ENCODE measurements at places on chromosomes 6 and 20. TPM values are rescaled to one million over a fixed set of nuclear protein-coding genes. Genes with fewer than 3 reads are reported as not detected.

- H3K36me3 ChIP-seq, result no peaks in the 10 kb centered on the region
- peaks cover 32% of the 10 kb centered on the region for H3K4me1 ChIP-seq
- H3K4me3 ChIP-seq, result no peak overlapping the region
- DNase-seq, result no peak
These were observed 89.9 kb downstream of the CDC5L start for GRCh38 chr6:44477293-44477894.

GRCh38 chr6:142005021-142005420 is 127.7 kb upstream of the GJE1 start:
- no peak overlapping the region for H3K27ac ChIP-seq
- no peaks in the 10 kb centered on the region for H3K27me3 ChIP-seq
- peaks cover 21% of the 10 kb centered on the region for H3K4me1 ChIP-seq
- H3K4me3 ChIP-seq, result no peak overlapping the region
- DNase-seq, result no peak

DNA sequence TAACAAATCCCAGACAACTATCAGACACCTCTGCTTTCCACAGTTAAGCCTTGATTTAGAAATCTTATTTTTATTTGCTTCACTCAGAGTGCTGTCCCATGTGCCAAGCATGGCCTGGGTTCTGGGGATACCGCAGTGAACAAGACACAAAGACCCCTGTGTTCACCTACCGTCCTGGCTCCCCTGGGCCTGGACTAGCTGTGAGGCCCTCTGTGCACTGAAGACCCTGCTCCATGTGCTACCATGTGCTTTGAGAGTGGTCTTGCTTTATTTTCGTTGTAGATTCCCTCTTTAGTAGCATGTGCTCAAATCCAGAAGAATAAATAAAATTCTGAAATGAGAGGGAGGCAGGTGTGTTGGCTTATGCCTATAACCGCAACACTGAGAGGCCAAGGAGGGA is 22.5 kb downstream of the SUMO4 start:
- H3K27me3 ChIP-seq, result no peaks in the 10 kb centered on the region
- peaks cover 7% of the 10 kb centered on the region for H3K4me1 ChIP-seq
- H3K4me3 ChIP-seq, result no peak overlapping the region
- H3K36me3 ChIP-seq, result no peaks in the 10 kb centered on the region

DNA sequence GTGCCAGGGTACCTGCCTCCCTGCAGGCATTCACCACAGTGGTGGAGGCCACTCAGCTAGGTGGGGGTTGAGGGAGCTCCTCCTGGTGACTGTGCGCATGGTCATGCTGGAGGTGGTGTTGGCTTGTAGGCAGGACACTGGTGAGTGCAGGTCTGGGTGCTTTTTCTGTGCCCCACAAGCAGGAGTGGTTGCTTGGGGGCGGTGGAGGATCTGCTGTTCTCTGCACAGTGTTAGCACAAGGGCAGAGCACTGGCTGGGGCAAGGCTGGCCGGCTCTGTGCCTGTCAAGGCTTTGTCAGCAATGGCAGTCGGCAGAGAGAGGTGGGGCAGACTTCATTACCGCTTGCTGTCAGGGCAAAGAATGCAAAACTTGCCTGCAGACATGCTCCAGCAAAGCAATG is 632.1 kb upstream of the ID4 start:
- DNase-seq, result no peak
- H3K27ac ChIP-seq, result no peak overlapping the region
- no peaks in the 10 kb centered on the region for H3K4me1 ChIP-seq
- H3K36me3 ChIP-seq, result no peaks in the 10 kb centered on the region
- no peak overlapping the region for H3K4me3 ChIP-seq

DNA sequence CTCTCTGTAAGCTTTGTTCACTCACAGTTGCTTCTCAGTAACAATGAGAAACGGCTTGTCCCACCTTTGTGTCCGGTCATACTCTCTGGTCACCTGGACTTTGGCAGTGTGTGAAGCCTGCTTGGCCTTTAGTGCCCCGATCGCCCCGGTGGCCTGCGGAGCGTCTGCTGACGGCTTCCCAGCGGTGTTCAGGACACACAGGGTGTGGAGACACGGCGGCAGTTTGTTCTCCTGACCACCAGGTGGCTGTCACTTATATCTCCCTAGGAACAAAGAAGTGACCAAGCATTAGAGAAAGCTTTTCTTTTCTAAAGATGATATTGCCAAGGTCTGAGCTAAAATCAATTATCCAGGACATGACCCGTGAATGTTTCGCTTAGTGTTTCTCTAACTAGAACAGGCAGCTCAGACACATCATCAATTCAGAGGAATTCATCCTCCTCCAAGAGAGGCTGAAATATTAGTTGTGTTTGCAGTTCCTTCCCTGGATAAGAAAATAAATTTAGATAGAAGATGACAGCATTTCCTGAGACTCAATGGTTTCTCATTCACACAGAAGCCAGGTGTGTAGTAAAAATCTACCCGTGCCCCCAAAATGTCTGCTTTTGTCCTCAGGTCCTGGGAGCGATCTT is 167.4 kb upstream of the THBS2 start:
- no peaks in the 10 kb centered on the region for H3K36me3 ChIP-seq
- no peak overlapping the region for H3K27ac ChIP-seq
- 0 out of 2 replicates have a peak, but pooled peaks cover 5% of the 10 kb centered on the region for H3K4me1 ChIP-seq
- no peak overlapping the region for H3K4me3 ChIP-seq
- peak; percentile 64 for DNase-seq
- no peaks in the 10 kb centered on the region for H3K27me3 ChIP-seq

GRCh38 chr20:49584418-49585382 is 16.8 kb upstream of the PTGIS start:
- H3K4me1 ChIP-seq, result peaks cover 18% of the 10 kb centered on the region
- H3K4me3 ChIP-seq, result no peak overlapping the region
- no peaks in the 10 kb centered on the region for H3K27me3 ChIP-seq
- H3K27ac ChIP-seq, result no peak overlapping the region
- no peaks in the 10 kb centered on the region for H3K36me3 ChIP-seq
- no peak for DNase-seq

- no peak overlapping the region for H3K4me3 ChIP-seq
- H3K36me3 ChIP-seq, result no peaks in the 10 kb centered on the region
- no peaks in the 10 kb centered on the region for H3K4me1 ChIP-seq
- H3K27ac ChIP-seq, result no peak overlapping the region
These were observed 44.7 kb downstream of the GSTA2 start for GRCh38 chr6:52718550-52718949.

- DNase-seq, result no peak
- H3K4me1 ChIP-seq, result no peaks in the 10 kb centered on the region
- H3K27ac ChIP-seq, result no peak overlapping the region
These were observed 121.7 kb upstream of the VGLL2 start for GRCh38 chr6:117143647-117144046.

DNA sequence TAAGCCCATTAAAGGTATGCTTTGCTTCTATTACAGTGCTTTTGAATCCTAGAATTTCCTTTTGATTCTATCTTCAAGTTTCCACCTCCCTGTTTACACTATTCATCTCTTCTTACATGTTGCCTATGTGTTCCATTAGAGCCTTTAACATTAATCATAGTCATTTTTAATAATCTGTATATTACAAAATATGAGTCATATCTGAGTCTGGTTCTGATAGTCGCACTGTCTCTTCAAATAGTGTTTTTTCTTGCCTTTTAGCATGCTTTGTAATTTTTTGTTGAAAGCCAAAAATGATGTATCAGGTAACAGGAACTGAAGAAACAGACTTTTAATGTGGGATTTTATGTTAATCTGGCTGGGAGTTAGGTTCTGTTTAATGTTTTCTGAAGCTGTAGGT is 68.4 kb downstream of the DNAAF9 start:
- no peaks in the 10 kb centered on the region for H3K27me3 ChIP-seq
- no peak overlapping the region for H3K4me3 ChIP-seq
- H3K36me3 ChIP-seq, result peaks cover 21% of the 10 kb centered on the region
- no peaks in the 10 kb centered on the region for H3K4me1 ChIP-seq
- no peak for DNase-seq

- DNase-seq, result no peak
- H3K27me3 ChIP-seq, result no peaks in the 10 kb centered on the region
- H3K27ac ChIP-seq, result no peak overlapping the region
- peaks cover 14% of the 10 kb centered on the region for H3K36me3 ChIP-seq
These were observed 64.2 kb downstream of the C6orf52 start for GRCh38 chr6:10630178-10630577.

- no peak overlapping the region for H3K4me3 ChIP-seq
- H3K27ac ChIP-seq, result no peak overlapping the region
- H3K36me3 ChIP-seq, result no peaks in the 10 kb centered on the region
- H3K4me1 ChIP-seq, result no peaks in the 10 kb centered on the region
- no peak for DNase-seq
These were observed 54.3 kb upstream of the GATA5 start for GRCh38 chr20:62529896-62530642.

GRCh38 chr6:79949233-79949632 is 1.9 kb upstream of the ELOVL4 start:
- no peak overlapping the region for H3K27ac ChIP-seq
- H3K4me3 ChIP-seq, result no peak overlapping the region
- no peaks in the 10 kb centered on the region for H3K36me3 ChIP-seq
- DNase-seq, result peak; percentile 47
- peaks cover 13% of the 10 kb centered on the region for H3K4me1 ChIP-seq

GRCh38 chr20:33600414-33600813 is 61.7 kb upstream of the C20orf144 start:
- H3K4me3 ChIP-seq, result no peak overlapping the region
- no peaks in the 10 kb centered on the region for H3K4me1 ChIP-seq
- peaks cover 4% of the 10 kb centered on the region for H3K36me3 ChIP-seq
- no peaks in the 10 kb centered on the region for H3K27me3 ChIP-seq
- DNase-seq, result no peak

- H3K27ac ChIP-seq, result no peak overlapping the region
- DNase-seq, result no peak
- no peaks in the 10 kb centered on the region for H3K4me1 ChIP-seq
These were observed 450.6 kb upstream of the HS3ST5 start for GRCh38 chr6:114793428-114793827.

GRCh38 chr6:110296241-110297025 is 61.7 kb downstream of the METTL24 start:
- H3K36me3 ChIP-seq, result no peaks in the 10 kb centered on the region
- H3K4me1 ChIP-seq, result no peaks in the 10 kb centered on the region
- 0 out of 2 replicates have a peak, but pooled peaks cover 7% of the 10 kb centered on the region for H3K27me3 ChIP-seq
- H3K4me3 ChIP-seq, result 0 out of 2 replicates have a peak overlapping the region, but pooled peaks have one; percentile 9
- DNase-seq, result no peak
- no peak overlapping the region for H3K27ac ChIP-seq

GRCh38 chr6:6656287-6656686 is 67.8 kb downstream of the LY86 start:
- no peak overlapping the region for H3K4me3 ChIP-seq
- no peak for DNase-seq
- no peaks in the 10 kb centered on the region for H3K4me1 ChIP-seq
- no peak overlapping the region for H3K27ac ChIP-seq
- no peaks in the 10 kb centered on the region for H3K27me3 ChIP-seq

DNA sequence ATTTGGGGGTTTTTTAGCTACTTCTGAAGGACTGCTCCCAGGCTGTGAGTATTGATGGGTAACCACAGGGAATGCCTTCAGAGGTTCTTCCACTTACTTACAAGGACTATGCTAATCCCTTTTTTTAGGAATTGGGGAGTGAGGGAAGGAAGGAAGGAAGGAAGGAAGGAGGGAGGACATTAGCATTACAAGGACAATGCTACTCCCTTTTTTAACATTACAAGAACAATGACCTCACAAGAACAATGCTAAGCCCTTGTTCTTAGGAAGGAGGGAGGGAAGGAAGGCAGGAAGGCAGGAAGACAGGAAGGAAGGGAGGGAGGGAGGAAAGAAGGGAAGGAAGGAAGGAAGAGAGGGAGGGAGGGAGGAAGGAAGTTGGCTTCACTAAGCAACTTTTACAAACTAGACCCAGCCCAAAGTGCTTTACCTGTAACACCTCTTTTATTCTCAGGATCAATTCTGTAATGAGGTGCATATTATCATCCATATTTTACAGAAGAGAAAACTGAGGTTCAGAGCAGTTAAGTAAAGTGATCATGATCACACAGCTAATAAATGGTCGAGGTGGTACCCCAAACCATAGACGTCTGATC is 446.8 kb upstream of the JARID2 start:
- no peaks in the 10 kb centered on the region for H3K27me3 ChIP-seq
- H3K4me1 ChIP-seq, result no peaks in the 10 kb centered on the region
- H3K36me3 ChIP-seq, result no peaks in the 10 kb centered on the region
- H3K27ac ChIP-seq, result no peak overlapping the region

DNA sequence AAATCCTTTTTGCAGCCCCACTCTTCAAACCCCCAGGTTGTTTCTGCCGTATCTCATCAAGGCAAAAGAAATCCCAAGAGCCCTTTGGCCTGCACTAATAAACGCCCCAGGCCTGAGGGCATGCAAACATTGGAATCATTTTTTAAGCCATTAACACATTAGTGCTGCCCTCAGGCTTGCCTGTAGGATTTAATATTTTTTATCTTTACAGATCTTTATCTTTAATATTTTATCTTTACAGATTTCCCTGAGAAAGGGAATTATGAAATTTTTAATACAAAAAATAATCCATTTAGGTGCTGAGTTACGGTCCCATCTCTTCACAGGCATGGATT is 14.7 kb downstream of the GTPBP2 start:
- peaks cover 4% of the 10 kb centered on the region for H3K4me1 ChIP-seq
- DNase-seq, result no peak
- H3K27ac ChIP-seq, result no peak overlapping the region
- no peaks in the 10 kb centered on the region for H3K27me3 ChIP-seq
- no peak overlapping the region for H3K4me3 ChIP-seq

- no peaks in the 10 kb centered on the region for H3K4me1 ChIP-seq
- no peak overlapping the region for H3K27ac ChIP-seq
- H3K36me3 ChIP-seq, result no peaks in the 10 kb centered on the region
- H3K4me3 ChIP-seq, result no peak overlapping the region
- no peaks in the 10 kb centered on the region for H3K27me3 ChIP-seq
These were observed 38.3 kb downstream of the ADGRG6 start for GRCh38 chr6:142339968-142340658.

DNA sequence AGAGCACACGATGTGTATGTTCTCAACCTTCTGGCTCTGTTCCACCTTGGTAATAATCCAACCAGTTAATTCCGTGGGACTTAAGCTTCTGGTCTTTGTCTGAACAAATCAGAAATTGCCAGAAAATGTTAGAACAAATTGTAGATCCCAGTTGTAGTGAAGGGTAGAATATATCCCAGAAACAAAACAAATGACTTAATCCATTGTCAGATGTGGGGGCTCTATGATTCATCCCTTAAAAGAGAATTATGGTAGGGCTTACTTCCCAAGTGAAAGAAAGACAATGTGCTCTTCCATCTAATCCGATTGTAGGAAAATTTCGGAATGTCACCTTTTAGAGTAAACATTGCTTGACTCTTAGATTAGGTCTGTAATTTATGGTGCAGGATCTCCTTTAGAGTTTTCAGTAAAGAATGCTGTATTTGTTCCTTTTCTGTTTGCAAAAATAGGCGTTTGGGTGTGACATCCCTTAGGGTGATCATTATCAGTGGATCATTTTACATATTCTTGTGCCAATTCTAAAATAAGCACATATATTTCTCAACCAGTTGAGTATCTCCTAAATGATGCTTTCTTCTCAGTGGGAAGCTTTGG is 234.5 kb upstream of the ZNF217 start:
- peak; percentile 94 for DNase-seq
- H3K27ac ChIP-seq, result peak overlapping the region; percentile 100
- H3K4me3 ChIP-seq, result peak overlapping the region; percentile 19

Gene GUCA1A
- total RNA-seq, result not detected

Gene JPH2
- total RNA-seq, result 19.1 TPM

Gene ELOVL2
- 6.8 TPM for total RNA-seq

Data from SJSA1 (cell line).